ELR (cell line): ENCODE measurements at places on chromosomes 2 and 18.

- no peak for DNase-seq
Observed at GRCh38 chr2:112229348-112229747, 25.5 kb downstream of the ZC3H8 start.

GRCh38 chr2:138182250-138182936, 218.1 kb downstream of the HNMT start:
- DNase-seq = no peak

- no peak for DNase-seq
Observed at GRCh38 chr2:104850361-104851290, 3.3 kb upstream of the POU3F3 start.

GRCh38 chr2:172639823-172640222, 83.9 kb downstream of the PDK1 start:
- peak; percentile 97 for DNase-seq

DNA sequence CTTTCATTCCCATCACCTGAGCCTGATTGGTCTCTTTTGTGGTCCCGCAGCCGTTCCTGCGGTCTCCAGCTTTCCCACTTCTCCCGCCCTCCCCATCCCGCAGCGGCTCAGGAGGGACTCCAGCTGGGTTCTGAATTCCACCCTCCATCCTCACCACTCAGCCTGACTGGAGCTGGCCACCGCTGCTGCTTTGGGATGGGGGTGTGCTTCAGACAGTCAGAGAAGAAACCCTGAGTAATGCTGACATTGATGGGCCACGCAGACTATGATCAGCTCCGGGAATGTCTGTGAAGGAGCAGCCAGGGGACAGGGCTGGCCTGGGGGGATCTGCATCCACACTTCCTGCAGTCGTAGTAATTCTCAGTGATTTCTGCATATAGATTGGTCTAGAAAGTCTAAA, 45.9 kb upstream of the TXNDC2 start:
- no peak for DNase-seq

- DNase-seq = peak; percentile 57
Observed at GRCh38 chr18:2459886-2460285, 111.4 kb downstream of the METTL4 start.

DNA sequence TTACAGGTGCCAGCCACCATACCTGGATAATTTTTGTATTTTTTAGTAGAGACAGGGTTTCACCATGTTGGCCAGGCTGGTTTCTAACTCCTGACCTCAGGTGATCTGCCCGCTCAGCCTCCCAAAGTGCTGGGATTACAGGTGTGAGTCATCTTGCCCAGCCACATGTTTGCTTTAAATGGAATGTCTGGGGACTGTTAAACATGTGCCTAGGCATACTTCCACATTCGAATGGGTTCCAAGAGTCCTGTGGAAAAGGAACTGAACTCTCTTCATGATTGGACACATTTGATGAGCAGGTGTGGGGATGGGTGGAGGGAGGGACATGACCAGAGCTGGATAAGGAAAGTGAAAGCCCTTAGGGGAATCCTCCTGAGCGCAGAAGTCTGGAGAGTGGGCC, 58.4 kb upstream of the GREB1L start:
- DNase-seq = peak; percentile 27

- DNase-seq = no peak
Observed at GRCh38 chr2:6683516-6683915, 182.2 kb downstream of the CMPK2 start.

DNA sequence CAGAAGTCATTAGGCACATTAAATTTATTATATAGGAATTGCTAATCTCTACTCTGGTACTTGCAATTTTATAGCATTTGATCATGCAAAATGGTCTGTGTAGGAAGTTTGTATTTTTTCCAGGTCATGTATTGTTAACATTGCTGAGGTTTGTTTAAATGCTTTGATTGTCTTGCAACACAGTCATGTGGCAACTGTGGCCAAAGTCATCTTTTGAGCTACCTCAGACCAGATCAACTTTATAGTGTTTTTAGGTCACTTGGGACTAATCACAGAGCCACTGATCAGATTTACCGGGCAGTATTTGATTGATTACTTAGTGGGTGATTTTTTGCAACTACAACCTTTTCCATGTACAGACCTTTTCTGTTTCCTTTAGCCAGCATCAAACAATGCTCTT, 3.7 kb downstream of the SERPINB5 start:
- DNase-seq = no peak

- DNase-seq = no peak
Observed at GRCh38 chr2:224308272-224308911, 93.5 kb downstream of the FAM124B start.

DNA sequence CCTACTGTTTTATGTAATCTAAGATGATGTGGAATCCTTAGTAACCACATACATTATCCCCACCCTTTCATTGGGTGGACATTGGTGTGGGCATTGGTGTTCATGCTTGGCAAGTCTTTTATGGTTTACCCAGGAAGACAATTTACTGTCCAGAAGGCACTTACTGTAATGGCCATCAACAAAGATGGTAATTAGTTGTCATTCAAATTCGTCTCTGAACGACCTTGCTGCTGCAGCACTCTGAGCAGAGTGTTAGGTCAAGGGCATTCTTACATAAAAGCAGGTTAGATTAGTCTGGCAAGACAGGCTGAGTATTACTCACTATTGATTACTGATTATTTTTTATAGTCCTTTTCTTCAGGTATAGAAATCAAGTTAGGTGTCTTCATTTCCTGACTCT, 447.9 kb downstream of the XIRP2 start:
- DNase-seq = no peak

GRCh38 chr2:38409156-38410102, 32.4 kb upstream of the ATL2 start:
- DNase-seq = no peak

GRCh38 chr2:24022324-24022974, 12.6 kb downstream of the MFSD2B start:
- no peak for DNase-seq

DNA sequence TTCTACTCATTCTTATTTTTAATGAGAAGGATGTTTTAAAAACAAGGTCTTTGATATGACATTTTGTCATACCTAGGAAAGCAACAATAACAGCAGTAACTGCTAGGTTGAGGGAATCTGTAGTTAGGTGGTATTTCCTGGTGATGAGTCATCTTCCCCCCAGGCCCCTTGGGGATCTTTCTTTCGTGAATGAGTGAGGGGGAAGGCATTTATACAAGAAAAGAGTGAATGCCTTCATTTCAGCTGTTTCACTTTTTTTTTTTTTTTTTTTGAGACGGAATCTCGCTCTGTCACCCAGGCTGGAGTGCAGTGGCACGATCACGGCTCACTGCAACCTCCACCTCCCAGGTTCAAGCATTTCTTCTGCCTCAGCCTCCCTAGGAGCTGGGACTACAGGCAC, 108.6 kb downstream of the MAP4K4 start:
- peak; percentile 95 for DNase-seq

GRCh38 chr2:166284359-166284758, 91.4 kb downstream of the SCN9A start:
- DNase-seq = no peak

GRCh38 chr2:16060125-16060935, 120.0 kb downstream of the MYCN start:
- DNase-seq = no peak

- DNase-seq = peak; percentile 57
Observed at GRCh38 chr2:53490659-53491058, 276.9 kb upstream of the CHAC2 start.

DNA sequence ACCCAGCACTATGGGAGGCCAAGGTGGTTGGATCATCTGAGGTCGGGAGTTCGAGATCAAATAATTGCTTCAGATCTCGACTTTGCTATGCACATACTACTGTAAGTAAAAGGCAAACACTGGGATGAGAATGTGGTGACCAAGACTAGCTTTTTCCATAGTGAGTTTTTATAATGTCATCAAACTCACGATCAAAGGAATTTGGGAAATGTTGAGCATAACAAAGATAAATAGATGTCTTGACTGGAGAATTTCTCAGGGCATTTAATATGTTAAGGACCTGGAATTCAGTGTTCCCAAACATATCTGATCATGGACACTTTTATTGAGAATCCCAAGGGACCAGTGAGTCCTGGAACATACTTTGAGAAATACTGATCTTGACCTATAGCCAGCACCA, 205.6 kb downstream of the ARHGAP15 start:
- no peak for DNase-seq

- peak; percentile 64 for DNase-seq
Observed at GRCh38 chr2:174699993-174700766, 64.1 kb downstream of the CHRNA1 start.

DNA sequence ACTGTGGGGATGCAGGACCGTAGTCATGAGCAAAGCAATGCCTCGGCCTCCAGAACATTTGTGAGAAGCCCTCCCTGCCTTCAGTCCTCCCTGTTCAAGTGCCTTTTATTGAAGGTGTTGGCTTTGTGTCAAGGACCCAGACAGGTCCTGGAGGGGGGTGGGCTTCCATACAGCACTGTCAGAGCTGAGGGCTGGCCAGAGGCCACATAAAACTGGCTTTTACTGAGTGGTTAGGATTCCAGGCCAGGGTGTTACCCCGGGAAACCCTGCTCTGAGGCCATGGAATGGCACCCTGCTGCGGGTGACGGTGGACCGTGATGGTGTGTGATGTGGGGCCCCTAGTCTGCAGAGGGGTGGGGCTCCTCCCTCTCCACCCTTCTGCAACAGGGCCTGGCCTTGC, 41.6 kb downstream of the TOGARAM2 start:
- no peak for DNase-seq

DNA sequence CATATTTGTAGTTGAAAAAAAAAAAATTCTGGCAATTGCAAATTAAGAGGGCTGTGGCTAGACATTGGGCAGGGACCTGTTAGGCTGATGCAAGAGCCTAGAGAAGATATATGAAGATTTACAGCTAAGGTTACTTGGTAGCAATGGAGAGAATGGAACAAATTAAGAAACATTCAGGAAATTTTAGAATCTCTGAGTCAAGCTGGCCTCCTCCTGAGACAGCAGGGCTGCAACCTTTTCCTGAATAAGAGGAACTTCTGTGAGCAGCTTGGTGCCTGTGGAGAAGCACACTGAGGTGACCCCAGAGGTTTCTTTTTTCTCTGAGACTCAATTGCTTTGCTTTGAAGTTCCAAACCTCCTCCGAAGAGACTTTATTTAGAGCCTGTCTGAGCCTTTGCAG, 118.6 kb upstream of the LRATD1 start:
- DNase-seq = no peak

- no peak for DNase-seq
Observed at GRCh38 chr2:128326346-128326745, 7.7 kb upstream of the HS6ST1 start.

- DNase-seq = no peak
Observed at GRCh38 chr18:62438018-62438329, 84.9 kb upstream of the ZCCHC2 start.

DNA sequence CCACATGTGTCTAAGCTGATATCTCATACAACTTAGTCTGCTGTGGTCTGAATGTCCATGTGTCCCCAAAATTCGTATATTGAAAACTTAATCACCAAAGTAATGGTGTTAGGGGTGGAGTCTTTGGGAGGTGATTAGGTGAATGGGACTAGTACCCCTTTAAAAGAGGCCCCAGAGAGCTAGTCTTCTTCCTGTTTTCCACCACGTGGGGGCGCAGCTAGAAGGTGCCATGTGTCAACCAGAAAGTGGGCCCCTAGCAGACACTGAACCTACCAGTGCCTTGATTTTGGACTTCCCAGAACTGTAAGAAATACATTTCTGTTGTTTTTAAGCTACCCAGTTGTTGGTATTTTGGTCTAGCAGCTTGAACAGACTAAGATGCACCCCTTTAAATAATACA, 86.6 kb downstream of the ASB1 start:
- peak; percentile 75 for DNase-seq

GRCh38 chr2:31475692-31476091, 61.1 kb upstream of the XDH start:
- DNase-seq = peak; percentile 81

GRCh38 chr2:161131074-161131680, 29.1 kb upstream of the TANK start:
- no peak for DNase-seq

- DNase-seq = no peak
Observed at GRCh38 chr18:43389163-43389562, 111.9 kb upstream of the SYT4 start.

DNA sequence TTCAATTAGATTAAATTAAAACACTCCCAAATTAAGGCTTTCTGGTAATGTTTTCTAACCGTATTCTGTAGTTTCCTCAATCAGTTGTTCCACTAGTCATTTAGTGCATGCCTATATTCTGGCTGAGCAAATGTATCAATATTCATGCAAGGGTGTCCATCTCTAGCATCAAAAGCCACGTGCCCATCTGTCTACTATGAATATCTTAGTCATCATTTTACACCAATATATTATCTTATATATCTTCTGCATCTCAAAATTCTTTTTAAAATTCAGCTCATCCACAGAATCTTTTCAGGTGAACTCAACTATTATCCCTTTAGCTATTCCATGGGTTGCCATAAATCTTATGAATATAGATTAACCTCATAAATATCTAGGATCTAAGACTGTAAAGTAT, 488.2 kb downstream of the PARD3B start:
- DNase-seq = no peak

GRCh38 chr2:177771191-177771590, 301.4 kb downstream of the PDE11A start:
- peak; percentile 34 for DNase-seq

DNA sequence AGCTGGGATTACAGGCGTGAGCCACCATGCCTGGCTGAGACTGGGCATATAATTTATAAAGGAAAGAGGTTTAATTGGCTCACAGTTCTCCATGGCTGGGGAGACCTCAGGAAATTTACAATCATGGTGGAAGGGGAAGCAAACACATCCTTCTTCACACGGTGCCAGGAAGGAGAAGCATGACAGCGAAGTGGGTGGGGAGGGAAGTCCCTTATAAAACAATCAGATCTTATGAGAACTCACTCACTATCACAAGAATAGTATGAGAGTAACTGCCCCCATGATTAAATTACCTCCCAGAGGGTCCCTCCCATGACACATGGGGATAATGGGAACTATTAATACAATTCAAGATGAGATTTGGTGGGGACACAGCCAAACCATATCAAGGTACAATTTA, 7.8 kb upstream of the LCLAT1 start:
- no peak for DNase-seq

GRCh38 chr2:113784823-113785744, 28.6 kb upstream of the SLC35F5 start:
- no peak for DNase-seq

- peak; percentile 43 for DNase-seq
Observed at GRCh38 chr2:101125808-101126207, 25.4 kb downstream of the TBC1D8 start.

DNA sequence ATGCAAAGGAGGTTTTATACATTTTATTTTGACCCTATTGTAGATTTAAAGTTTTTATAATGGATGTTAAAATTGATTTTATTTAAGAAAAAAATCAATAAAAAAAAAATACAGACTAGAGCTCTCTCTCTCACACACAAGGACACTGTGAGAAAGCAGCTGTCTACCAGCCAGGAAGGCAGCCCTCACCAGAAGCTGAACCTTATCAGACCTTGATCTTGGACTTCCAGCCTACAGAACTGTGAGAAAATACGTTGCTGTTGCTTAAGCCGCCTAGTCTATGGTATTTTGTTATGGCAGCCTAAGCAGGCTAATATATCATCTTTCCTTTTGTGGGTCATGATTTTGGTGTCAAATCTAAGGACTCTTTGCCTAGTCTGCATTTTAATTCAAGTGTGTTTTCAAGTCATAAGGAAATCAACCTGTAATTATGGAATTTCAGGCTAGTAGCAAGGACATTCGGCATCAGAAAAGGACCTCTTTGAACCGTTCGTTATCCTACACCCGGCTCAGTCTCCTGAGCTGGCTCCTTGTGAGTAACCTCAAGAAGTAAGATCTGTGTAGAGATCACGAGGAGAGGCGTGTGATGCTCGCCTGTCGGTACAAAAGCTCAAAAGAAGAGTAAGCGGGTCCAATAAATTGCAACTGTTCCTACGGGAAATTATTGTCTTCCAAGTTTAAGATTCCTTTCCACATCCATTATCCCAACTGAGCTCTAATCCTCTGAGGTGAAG, 98.2 kb downstream of the PDCL3 start:
- no peak for DNase-seq
